Activated CD8-positive, alpha-beta memory T cell treated with anti-CD3 and anti-CD28 coated beads, Interleukin-2, amount 50 U/mL, for 4 hours (primary cell): ENCODE measurements at places on chromosomes 3 and 15.

- no peak for DNase-seq
These were observed 170.2 kb upstream of the NR2F2 start for GRCh38 chr15:96160269-96160668.

- no peak for DNase-seq
These were observed 68.3 kb upstream of the HERC1 start for GRCh38 chr15:63901912-63902670.

GRCh38 chr3:194736896-194737600 lies 51.4 kb downstream of the FAM43A start:
- no peak for DNase-seq

- DNase-seq = no peak
These were observed 55.7 kb downstream of the LDHAL6B start for GRCh38 chr15:59262316-59262715.

GRCh38 chr3:60308808-60309207 lies 942.4 kb downstream of the FHIT start:
- no peak for DNase-seq

DNA sequence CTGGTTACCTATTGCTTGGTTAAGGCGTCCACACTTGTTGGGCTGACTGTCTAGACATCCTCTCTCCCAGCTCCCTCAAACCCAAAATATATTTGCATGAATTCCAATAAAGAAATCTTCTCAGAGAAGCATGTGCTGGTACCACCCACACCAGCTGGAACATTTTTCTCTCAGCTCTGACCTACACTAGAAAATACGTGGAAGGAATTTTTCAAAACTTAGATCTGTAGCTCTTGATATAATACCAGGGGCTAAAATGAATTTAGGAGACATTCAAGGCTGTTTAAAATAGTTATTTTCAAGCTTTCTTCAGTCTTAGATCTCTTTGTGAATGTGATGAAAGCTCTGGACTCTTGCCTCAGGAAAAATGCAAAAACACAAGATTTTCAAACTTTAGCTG lies 590.4 kb downstream of the PDCD6IP start:
- no peak for DNase-seq

DNA sequence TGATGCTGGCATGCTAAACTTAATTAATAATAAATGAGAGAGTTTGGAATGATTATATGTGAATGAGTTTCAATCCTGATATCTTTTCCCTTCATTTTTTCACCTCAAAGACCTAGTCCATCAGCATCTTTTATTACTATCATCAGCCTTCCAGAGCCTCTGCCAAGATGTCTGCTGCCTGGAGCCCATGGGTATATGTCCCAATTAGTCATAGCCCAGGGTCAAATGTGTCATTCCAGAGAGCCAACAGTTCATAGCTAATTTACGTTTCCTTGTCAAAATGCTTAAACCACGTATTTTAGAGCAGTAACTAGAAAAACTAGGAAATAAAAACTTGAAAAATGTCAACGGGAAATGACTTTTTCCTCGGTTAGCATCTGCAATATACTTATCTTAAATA lies 457.9 kb downstream of the SI start:
- no peak for DNase-seq

GRCh38 chr15:84834229-84834955 lies 17.2 kb downstream of the ALPK3 start:
- DNase-seq = no peak
